Memory B cell (primary cell): ENCODE measurements at places on chromosomes 6 and 20.

DNA sequence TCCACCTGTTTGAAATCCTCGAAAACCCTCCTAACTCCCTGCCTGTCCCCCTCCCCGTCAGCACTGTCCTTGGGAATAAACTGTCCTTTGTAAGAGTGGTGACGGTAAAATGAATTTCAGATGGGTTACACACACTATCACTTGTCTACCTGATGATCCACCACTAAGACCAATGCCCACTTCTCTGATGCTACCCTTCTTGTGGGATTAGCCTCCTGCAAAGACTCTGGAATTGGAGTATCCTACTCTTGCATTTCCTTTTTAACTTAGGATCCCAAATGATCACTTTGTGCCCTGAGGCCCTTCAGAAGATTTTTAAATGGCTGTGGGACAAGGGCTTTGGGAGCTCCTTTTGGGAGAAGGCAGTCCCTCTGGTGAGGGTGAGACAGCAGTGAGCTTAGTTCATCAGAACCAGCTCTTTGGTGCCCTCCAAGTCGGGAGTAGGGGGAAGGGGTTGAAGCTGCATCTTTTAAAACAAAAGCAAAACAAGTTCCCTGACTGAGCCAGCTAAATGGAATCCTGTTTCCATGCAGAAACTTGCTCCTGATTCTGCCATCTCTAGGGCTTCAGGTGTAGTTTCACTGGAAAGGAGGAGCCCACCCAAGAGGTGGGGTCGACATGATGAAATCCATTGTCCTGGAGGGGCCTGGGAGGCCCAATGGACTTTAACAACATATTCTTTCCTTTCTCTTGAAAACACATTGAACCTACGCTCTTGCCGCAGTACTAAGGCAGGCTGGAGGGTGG lies 86.5 kb downstream of the ASXL1 start:
- no peak for DNase-seq

GRCh38 chr6:138535728-138536455 lies 36.6 kb upstream of the NHSL1 start:
- DNase-seq: no peak

DNA sequence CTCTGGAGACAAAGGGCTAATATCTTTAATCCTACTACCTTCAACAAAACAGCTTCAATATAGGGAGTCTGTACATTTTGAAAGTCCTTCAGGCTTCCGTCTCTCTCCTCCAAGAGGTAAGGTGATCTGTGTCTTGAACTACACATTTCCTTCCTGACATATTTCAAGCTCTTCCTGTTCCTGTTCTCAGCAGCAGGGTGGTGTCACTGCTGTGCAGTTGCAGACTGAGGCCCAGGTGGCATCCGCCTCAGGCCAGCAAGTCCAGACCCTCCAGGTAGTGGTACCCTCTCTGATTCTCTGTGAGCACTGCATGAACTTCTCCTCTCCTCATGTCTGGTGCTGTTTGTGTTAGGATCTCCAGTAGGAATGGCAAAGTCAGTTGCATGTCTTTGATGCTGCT lies 7.8 kb downstream of the NFYA start:
- no peak for DNase-seq

DNA sequence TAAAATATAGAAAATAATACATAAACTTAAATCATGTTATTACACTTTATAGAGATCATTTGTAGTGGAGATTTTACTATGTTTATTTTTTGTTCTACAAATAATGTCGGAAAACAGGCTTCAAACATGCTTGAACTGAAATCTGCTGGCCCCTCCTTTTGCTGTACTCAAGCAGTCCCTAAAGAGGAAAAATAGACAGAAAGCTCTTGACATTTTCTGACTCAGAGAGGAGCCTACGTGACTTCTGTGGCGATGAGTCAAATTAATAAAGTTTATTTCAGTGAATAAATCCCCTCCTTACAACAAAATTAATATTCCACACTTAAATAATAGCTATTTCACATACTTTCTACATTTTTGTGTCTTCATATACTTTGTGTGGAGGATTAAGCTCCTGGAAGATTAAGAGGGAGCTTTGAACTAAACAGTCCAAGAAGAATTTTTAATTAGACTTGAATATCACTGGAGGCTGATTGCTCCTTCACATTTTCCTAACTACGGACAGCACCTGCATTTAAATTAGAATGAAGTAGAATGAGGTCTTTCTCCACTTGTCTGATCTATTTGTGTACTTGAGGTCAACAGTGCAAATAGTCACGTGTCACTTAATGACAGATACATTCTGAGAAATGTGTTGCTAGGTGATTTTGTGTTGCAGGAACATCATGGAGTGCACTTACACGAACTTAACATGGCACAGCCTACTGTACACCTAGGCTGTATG lies 1.7 kb upstream of the TREM1 start:
- no peak for DNase-seq

- no peak for DNase-seq
Observed at GRCh38 chr6:12952318-12952717, 235.8 kb downstream of the PHACTR1 start.

GRCh38 chr6:11650711-11651110 lies 113.2 kb downstream of the TMEM170B start:
- DNase-seq: no peak

DNA sequence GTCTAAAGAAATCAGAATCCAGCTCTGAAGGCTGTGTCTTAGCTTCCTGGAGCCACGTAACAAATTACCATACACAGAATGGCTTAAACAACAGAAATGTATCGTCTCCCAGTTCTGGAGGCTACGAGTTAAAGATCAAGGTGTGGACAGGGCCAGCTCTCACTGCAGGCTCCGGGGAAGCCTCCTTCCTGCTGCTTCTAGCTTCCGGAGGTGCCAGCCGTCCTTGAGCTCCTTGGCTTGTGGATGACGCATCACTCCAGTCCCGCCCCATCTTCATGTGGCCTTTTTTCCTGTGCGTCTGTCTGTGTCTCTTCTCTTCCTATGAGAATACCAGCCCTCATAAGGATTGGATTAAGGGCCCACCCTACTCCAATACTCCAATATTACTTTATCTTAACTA lies 319.1 kb upstream of the QKI start:
- no peak for DNase-seq

- no peak for DNase-seq
Observed at GRCh38 chr6:18269717-18270116, 5.4 kb upstream of the DEK start.

GRCh38 chr20:42567409-42567808 lies 622.3 kb downstream of the PTPRT start:
- DNase-seq: no peak

DNA sequence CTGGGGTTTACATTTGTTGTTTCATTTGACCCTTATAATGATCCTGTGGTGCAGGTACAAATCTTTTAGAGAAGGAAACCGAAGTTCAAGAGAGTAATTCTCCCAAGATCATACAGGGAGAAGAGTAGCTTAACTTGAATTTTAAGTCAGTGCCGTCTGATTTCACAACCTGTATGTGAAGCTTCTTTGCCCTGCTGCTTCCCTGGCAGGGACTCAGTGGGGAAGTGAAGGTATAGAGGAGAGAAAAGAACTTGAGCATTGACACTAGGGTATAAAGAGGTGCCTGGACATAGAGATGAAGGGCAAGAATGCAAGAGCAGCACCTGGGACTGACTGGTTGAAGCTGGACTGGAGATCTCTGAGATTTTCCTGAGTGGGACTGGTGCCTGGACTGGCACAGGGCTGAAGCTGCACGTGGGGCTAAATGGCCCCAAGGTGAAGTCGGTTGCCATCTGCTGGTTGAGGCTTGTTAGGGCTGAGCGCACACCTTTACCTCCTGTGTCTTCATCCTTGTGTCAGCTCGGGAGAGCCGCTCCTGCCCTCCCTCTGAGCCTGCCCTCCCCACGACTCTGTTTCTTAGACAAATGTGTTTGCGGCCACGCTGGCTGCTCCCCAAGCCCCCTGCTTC lies 41.8 kb downstream of the FARS2 start:
- peak; percentile 58 for DNase-seq

- no peak for DNase-seq
Observed at GRCh38 chr20:63881451-63882226, 13.3 kb upstream of the DNAJC5 start.

GRCh38 chr6:34736823-34737222 lies 20.5 kb upstream of the SNRPC start:
- DNase-seq: no peak

- DNase-seq: no peak
Observed at GRCh38 chr20:2752567-2753460, 47.6 kb downstream of the CPXM1 start.

DNA sequence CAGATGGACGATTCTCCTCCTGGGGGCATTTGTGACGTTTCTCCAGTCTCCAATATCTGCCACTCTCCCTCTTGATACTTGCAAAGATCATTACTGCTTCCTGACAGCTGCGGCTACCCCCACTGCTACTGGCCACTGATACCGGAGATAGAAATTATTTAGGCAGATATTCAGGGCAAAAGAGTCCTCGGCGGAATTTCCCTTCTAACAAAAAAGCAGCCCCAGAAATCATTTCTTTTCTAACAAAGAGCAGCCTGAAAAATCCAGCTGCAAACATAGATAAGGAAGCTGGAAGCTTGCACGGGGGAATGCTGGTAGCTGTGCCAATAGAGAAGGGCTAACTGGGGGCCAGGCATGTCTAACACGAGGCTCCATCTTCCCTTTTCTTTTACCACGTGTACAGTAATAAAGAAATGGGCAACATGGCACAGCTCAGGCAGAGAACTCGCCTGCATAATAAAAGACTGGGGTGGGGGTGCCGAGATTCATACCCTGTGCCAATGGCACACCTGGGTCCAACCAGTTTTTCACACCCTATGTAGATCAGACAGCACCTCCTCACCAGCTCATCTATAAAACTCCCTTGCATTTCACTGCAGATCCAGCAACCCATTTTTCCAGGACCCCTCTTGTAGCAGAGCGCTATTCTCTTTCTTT lies 6.1 kb downstream of the TP53RK start:
- DNase-seq: no peak

DNA sequence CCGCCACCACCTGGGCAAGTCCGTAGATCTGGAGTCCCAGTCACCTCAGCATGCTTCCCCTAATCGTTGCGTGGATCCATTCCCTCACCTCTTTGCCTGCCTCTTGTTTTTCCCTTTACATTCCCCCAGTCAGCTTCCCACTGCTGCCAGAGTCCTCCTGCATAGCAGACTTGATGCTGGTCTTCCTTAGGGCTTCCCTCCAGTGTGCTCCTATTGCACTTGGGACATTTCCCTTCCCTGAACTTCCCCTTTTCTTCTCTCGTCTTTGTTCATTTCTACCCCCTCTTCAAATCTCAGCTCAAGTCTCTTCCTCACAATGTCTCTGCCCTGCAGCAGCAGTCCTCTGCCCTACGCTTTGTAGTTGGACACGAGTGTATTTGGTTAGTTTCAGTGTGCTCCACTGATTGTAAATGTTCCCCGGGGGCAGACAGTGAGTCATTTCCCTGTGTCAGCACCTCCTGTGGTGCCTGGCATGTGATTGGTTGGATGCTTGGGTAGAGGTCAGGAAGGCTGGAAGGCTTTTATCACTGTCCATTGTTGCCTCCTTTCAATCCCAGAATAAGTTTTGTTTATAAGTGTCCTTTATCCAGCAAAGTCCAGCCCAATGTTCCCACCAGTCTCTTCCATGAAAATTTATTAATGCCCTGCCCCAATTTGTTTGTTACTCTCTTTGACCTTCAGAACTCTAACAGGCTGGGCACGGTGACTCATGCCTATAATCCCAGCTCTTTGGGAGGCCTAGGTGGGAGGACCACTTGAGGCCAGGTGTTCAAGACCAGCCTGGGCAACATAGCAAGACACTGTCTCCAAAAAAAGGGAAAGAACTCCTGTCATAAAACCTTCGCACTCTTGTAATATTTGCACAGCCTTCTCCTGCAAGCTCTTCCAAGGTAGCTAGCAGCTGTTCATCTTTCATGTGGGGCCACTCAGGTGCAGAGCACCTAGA lies 38.3 kb downstream of the FAM120B start:
- no peak for DNase-seq

DNA sequence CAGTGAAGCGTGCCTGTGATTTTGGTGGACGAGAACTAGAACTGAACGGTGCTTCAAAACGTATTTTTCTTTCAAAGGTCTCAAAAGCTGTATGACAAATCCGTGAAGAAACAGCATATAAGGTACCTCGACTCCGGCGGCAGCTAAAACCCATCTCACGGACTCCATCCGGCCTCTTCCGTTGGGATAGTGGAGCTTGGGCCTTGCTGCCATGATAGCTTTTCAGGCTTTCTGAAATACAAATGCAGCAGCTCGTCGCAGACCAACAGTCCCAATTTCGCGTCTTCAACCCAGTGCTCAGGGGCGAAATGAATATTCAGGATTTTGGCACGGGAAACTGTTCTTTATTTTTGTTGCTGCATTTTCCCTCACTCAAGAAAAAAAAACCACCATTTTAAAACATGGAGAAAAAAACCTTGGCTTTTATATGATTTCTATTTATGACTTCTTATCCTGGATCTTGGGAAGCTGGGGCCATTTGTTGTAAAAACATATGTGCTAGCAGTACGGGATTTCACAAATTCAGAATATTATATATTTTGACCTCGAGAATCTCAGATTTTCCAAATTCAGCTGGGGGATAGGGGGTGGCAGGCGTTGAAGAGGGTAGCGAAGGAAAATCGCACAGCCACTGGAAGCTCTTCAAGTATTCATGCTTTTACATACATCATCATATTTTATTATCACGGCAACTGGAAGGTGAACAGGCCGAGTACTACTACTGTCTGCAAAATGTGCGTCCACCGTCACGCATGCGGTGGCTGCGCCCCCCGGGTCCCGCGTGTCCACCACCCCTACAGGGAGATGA lies 849 bp downstream of the GSTA4 start:
- DNase-seq: no peak

DNA sequence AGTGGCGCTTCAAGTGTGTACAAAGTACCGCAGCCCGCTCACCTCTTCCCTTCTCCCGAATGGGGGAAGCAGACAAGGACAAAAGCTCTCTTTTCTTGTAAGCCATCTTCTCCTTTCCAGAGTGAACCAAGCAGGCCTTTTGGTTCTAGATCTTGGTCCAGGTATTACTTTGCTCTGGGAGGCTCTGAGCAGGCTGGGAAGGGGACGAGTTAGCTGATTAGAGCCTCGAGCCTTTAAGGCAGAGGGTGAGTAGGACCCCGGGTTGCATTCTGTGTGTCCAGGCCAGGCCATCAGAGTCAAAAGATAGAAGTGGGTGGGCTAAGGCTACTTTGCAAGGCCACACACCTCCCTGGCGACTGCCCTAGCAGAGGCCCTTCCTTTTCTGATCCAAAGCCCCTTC lies 57.6 kb downstream of the GTF2H5 start:
- no peak for DNase-seq

DNA sequence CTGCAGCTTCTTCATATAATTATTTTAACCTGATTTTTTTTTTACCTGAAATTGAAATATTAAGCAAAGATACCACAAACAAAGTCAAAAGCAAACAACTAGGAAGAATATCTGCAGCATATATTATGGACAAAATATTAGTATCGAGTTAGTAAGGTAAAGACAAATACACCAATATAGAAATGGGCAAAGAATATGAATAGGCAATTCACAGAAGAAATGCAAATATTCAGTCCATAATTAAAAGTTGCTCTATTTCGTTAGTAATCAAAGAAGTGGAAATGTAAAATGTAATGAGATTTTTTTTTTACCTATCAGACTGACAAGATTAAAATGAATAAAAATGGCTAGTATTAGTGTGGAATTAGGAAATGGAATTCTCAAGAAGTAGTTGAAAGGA lies 121.5 kb downstream of the CD83 start:
- no peak for DNase-seq
